ENCODE measurements at places on chromosomes 5 and 9.

- no peak for DNase-seq
These were observed 49.1 kb downstream of the GNA14 start for GRCh38 chr9:77598991-77599390.

GRCh38 chr9:126513159-126514036 lies 100.3 kb upstream of the LMX1B start:
- no peak for DNase-seq

GRCh38 chr9:120475341-120475740 lies 104.6 kb downstream of the CDK5RAP2 start:
- DNase-seq, result no peak

DNA sequence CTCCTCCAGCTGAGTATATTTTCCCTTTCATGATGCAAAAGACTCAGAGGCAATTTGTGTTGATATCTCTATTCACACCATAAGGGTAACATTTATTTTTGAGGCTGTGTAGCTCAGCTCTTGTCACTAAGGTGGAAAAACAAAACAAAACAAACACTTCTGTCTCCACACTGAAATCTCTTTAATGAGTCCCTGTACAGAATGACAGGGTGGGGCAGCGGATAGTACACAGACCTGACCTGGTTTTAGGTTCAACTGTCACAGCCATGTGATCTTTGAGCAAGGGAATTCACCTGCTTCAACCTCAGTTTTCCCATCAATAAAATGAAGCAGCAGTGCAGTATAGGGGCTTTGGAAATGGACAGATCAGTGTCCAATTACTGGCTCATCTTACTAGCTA lies 29.3 kb downstream of the TLR4 start:
- no peak for DNase-seq

GRCh38 chr5:28143519-28143918 lies 1105.1 kb upstream of the CDH9 start:
- DNase-seq, result no peak

DNA sequence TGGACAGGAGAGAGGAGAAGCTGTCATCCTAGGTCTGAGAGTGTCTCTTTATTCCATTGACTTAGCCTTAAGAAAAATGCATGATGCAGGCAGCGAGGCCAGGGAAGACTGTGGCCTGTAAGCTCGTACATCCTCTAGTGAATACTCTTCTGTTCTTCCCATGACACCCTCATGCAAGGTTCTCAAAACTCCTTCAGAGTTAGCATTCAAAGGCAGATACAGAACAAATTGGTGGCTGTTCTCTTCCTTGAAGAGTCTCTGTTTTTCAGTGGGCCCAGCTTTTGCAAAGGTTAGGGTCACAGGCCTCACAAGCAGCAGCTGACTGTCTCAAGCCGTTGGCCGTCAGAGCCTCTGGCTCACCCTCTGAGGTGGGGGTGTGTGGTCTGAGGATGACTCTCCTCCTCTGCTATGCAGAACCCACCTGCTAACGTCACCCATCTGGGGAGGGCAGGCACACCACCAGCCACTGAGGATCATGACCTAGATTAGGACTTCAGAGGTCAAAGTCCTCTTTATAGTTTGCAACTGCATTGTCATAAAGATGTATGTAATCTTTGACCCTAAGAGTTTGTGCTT lies 15.1 kb downstream of the ADCY2 start:
- DNase-seq, result no peak

GRCh38 chr9:128607642-128608350 lies 48.9 kb downstream of the DYNC2I2 start:
- DNase-seq, result no peak

- no peak for DNase-seq
These were observed 148.2 kb downstream of the PAM start for GRCh38 chr5:102903074-102903871.

GRCh38 chr9:131719262-131719908 lies 20.5 kb downstream of the RAPGEF1 start:
- no peak for DNase-seq

DNA sequence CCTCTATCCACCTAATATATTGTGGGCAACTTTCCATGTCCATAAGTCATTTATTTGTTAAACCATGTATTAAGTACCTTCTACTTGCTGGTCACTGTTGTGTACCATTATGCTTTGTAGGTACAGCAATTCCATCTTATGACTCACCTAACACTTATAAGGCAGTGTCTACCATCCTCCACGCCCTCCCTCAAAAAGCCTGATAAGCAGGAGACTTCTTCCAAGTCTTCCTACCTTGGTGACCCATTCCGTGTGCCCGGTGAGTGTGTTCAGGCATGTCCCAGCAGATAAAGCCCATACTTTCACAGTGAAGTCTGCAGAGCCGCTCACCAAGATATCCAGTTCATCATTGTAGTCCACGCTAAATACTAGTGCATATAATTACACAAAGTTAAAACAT lies 17.4 kb downstream of the FBXW2 start:
- DNase-seq, result no peak

- no peak for DNase-seq
These were observed 26.6 kb downstream of the GADD45G start for GRCh38 chr9:89631384-89631783.

DNA sequence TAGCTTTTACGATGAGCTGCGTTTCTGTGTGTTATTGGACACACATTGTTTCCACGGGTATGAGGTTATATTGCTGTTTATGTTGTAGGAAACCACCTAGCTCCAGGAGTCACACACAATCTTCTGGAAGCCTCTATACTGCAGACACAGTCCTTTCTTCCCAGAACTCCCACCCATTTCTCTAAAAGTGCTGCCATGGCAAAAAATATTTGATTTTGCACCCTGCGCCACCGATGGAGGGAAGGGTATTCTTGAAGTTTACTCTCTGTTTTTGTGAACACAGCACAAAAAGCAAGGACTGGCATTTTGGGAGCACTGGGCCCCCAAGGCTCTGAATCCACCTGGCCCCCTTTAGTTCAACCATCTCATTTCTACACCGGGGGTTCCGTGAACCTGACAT lies 187.5 kb downstream of the ICE1 start:
- no peak for DNase-seq

DNA sequence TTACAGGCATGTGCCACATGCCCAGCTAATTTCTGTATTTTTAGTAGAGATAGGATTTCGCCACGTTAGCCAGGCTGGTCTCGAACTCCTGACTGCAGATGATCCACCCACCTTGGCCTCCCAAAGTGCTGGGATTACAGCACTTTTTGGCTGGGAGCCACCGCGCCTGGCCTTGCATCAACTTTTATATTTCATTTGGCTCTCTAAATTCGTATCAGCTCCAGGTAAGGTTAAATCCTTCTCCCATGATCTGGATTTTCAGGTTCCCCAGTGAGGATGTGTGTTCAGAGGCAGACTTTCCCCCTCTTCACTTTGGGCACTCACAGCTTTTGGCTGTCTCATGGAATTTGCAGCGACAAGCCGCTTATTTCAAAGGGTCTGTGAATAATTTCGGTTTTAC lies 16.8 kb upstream of the RNF38 start:
- DNase-seq, result no peak

- DNase-seq, result no peak
These were observed 229.7 kb upstream of the IRX4 start for GRCh38 chr5:2112173-2113025.

DNA sequence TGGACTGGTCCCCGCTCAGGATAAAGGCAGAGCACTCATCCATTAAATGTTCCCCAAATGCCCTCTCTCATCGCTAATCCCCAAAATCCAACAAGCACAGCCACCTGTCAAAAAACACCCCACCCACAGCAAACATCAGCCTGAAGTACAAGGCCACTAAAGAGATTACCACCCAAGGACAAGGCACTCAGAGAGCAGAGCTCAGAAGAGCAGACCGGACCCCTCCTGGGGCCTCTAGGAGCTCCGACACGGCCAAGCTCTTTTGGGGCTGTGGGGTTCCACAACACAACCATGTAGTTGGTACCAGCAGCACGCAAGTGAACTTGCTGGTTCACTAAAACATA lies 9.8 kb downstream of the VDAC1 start:
- no peak for DNase-seq

GRCh38 chr5:42858031-42858643 lies 46.4 kb upstream of the SELENOP start:
- DNase-seq, result no peak

GRCh38 chr9:80957801-80958200 lies 731.5 kb downstream of the TLE1 start:
- DNase-seq, result no peak

DNA sequence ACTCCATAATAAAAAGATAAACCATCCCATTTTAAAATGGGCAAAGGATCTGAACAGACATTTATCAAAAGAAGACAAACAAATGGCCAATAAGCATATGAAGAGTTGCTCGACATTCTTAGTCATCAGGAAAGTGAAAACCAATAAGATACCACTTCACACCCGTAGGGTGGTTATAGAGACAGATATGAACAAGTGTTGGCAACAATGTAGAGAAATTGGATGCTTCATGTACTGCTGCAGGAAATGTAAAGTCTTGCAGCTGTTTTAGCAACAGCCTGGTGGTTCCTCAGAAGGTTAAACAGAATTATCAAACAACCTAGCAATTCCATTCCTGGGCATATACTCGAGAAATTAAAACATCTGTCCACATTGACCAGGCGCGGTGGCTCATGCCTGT lies 42.5 kb downstream of the GTF3C4 start:
- no peak for DNase-seq

Data from activated naive CD4-positive, alpha-beta T cell (primary cell).